ENCODE measurements at places on chromosomes 4 and X.

DNA sequence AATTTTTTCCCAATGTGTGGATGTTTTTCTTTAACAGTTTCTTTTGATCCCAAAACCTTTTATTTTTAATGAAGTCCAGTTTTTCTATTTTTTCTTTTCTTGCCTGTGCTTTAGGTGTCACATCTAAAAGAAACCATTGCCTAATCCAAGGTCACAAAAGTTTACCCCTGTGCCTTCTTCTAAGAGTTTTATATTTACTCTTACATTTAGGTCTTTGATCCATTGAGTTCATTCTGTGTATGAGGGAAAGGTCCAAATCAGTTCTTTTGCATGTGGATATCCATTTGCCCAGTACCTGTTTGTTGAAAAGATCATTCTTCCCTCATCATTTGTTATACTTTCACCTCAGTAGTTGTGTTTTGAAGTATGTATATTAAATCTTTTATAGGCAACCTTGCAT, 13.0 kb downstream of the LRP2BP start:
- no peak for DNase-seq

GRCh38 chr4:31100536-31100935, 380.4 kb downstream of the PCDH7 start:
- no peak for DNase-seq

DNA sequence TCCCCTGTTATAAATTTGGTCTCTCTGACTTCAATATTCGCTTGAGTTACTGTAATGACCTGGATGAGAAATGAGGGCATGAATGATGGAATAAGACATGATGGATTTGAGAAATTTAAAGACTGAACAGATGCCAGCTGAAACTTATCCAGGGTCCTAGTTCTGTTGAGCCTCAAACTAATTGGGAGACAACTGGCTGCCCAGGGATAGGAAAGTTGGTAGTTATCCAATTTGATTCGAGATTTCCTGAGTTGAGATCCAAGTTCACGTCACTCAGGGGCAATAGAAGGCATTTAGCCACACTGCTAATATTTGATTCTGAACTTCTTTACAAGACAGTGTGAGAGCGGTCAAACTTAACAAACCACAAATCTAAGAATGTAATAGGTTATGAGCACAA, 159.0 kb upstream of the CXCL13 start:
- DNase-seq: no peak

- no peak for DNase-seq
Measured at GRCh38 chr4:26525136-26525770, 35.0 kb upstream of the CCKAR start.

GRCh38 chr4:173525118-173526011, 4.7 kb downstream of the HAND2 start:
- no peak for DNase-seq

DNA sequence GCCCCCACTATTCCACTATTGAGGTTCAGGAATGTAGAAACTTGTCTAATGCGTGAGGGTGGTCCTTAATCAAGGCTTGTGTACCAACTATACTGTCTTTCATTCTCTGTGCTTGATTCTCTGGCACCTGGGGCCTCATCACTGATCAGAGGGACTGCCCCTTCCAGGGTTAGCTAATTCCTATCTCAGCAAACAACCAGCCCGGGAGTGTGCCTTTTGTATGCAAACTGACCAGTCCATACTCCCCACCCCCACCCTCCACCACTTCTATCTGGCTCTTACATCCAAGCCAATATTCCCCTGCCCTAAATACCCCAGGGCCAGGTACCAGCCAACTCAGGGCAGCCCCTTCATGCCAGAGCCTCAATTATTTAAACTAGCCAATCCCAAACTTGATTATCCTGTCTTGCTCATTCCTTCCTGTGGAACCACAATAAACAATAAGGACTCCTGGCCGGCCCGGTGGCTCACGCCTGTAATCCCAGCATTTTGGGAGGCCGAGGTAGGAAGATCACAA, 59.3 kb downstream of the FTHL17 start:
- no peak for DNase-seq

GRCh38 chrX:133907606-133908005, 77.8 kb downstream of the GPC3 start:
- DNase-seq: no peak

DNA sequence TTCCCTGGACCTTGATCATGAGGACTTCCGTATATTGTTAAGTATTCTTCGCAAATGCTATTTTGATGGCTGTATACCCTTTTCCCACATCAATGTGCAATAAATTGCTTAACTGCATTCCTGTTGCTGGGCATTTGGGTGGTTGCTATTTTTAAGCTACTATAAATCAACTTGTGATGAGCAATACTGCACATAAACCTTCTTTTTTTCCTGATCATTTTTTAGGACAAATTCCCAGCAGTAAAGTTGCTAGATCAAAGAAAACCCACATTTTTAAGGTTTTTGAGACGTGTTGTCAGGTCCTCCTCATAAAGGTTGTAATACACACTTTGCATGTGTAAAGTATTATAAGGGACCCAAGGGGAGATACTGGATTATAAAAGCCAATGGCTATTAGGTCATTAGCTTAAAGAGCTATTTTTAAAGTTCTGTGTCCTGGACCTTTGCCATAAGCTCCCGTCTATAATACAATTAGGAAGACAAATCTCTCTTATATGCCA, 35.6 kb downstream of the LIMCH1 start:
- no peak for DNase-seq

- DNase-seq: no peak
Measured at GRCh38 chr4:168524006-168524405, 27.2 kb downstream of the PALLD start.

DNA sequence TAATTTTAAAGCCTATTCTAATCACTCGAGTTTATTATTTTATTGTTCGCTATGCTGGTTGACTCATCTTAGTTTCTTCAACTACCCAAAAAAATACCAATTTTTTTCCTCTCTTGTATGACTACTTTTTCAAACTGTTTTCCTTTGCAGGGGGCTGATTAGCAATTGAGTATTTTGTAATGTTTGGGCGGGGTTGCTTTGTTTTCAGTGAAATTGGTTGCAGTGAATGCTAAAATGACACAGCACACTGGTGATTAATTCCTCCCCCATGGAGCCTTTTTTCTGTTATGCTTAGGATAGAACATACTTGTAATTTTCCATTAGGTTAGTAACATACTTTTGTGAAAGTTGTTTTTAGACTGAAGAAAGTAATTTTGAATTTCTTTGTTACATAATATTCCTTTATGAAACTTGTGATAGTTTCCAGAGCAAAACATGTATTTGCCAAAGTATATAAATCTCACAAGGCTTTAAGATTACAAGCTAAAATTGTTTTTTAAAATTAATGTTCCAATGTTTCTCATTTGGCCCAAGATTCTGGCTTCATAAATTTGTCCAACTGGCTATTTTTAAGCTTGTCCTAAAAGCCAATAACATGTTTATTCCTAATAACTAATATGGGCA, 120.4 kb downstream of the CHIC1 start:
- DNase-seq: no peak

DNA sequence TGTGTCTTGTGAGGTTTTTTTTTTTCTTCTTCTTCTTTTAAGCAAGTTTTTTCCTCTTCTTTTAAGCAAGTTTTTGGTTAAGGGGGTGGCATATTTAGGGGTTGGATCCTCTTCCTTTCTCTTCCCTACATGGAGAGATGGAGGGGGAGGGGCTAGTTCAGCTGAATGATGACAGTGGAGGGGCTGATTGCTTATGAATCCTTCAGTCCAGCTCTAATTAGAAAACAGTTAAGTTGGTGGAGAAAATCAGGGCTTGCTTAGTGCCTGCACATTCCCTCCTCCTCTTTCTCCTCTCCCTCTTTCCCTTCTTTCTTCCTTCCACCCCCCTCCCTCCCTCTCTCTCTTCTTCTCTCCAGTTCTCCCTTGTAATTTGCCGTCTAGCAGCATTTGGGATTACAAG, 4.4 kb upstream of the HAND2 start:
- no peak for DNase-seq

DNA sequence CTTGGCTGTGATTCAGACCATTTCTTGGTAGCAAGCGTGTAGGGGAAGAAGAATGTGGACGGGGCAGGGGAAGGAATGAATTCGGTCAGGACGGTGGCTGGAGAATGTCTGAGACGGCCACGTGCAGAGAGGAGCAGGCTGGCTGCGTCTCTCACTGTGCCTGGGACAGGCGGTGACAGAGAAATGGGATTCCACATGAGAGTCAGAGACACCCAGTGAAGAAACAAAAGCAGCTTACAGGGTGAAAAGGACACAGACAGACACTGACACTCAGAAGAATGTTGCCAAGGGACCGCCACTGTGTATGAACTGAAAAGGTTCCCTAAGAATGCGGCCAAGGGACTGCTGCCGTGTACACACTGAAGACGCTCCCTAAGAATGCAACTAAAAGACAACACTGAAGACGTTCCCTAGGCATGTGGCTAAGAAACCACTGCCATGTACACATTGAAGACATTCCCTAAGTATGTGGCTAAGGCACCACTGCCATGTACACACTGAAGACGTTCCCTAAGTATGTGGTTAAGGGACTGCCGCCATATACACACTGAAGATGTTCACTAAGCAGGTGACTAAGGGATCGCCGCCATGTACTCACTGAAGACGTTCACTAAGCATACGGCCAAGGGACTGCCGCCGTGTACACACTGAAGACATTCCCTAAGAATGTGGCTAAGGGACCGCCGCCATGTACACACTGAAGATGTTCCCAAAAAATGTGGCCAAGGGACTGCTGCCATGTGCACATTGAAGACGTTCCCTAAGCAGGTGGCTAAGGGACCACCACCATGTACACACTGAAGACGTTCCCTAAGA, 49.1 kb downstream of the DHRSX start:
- DNase-seq: no peak

DNA sequence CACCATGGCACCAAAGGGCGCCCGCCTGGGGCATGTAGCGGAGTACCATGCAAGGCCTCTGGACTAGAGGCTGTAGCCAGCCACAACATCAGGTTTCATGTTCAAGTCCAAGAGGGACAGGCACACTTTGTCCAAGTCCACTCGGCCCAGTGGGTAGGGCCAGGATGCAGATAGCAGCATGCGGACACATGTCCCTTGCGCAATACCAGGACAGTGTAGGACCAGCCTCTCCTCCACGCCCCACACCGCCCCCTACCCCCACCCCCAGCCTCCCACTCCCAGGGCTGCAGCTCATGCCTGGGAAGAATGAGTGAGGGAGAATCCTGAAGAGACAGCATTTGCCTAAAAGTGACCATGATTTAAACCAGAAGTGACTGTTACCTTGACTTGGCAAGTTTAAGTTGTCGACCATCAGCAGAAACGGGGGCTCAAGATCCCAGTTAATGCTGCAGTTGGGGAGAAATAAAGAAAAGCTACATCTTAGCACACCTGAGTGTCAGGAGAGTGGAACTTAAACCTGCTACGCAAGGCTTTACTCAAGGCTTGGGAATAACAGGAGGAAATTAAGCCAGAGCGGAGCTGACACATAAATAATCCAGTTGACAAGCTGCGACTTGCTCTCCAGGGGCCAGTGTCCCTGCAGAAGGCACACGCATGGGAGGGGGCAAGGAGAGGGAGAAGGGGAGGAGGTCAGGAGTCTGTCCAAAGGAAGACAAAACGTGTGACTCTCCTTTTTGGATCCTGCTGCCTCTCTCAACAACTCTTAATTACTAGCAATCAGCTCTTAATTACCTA, 221.7 kb downstream of the BCOR start:
- no peak for DNase-seq

DNA sequence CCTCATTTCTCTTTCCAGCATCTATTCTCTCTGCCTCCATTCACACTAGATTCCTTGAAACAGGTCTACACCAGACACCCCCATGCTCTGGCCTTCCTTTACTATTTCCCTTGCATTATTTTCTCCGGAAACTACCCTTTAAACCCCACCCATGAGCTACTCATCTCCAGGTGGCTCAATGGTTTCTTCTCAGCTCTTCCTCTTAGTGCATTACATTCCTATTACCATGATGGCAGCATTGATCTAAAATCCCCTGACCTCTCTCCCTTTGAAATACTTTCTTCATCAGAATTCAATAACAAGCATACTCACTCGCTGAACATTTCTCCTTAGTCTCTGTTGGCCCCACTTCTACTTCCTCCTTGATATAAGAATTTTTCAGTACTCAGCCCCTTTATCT, 94.6 kb downstream of the SYNPO2 start:
- no peak for DNase-seq

DNA sequence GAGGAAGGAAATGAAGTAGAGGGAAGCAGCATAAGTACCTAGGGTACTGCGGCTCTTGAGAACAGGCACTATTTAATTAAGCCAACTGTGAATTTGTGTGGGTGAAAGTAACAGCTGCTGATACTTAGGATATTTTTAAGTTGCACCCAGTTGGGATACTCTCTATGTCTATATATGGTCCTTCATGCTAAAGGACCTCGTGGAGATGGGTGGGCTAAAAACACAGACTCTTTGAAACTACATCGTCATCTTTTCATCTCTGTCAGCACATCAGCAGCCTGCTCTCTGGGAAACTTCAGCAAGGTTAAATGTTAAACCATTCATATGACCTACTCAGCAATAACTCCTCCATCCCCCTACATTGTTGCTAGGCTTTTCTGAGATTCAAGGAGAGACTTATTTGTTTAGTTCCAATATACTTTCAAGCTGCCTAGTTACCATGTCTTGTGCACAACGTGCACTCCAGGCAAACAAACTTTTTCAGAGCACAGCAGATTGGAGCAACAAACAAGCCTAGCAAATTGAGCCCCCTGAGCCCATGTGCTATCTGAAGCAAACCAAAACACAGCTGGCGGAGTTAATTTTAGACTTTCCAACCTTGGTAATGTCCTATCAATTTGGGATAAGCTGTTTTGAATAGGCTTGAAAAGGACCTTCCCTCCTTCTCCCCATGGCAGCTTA, 6.2 kb upstream of the MOB1B start:
- no peak for DNase-seq

GRCh38 chr4:11312389-11312788, 116.3 kb downstream of the HS3ST1 start:
- no peak for DNase-seq

GRCh38 chr4:24476282-24476681, 108.1 kb downstream of the DHX15 start:
- no peak for DNase-seq

- no peak for DNase-seq
Measured at GRCh38 chrX:15136795-15137194, 133.1 kb downstream of the ASB9 start.

DNA sequence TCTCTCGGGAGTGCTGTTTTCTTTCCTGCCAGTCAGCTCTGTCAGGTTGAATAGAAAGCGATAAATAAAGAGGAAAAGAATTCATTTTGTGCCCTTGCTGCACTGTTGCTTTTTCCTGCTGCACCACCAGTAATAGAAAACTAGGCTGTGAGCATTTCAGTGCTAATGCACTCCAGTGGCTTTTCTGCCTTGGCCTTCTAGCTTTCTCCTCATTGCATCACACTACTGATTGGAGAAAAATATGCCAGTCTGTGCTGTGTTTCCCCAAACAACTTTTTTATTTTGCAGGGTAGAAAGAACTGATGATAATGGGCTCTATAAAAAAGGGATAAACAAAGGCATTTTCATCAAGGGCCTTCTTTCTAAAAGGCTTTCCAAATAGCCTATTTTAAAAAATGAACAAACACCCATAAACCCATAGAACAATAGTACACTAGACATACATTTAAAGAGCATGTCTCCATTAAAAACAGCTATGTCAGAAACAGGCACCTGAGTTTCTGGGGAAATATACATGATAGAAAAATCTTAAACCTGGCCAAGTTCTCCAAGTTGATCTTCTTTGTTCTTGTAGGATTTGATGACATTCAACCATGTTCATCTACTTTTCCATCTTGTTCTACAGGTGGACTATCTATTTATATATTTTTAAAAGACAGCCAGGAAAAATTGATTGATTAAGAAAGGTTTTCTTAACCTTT, 86.3 kb downstream of the GPRIN3 start:
- DNase-seq: no peak

Data from NCI-H2171 (cell line).